ENCODE measurements at places on chromosomes 6 and 20. TPM values are rescaled to one million over a fixed set of nuclear protein-coding genes. Genes with fewer than 3 reads are reported as not detected.

The KIFC1 gene
- total RNA-seq = 39.0 TPM

The F13A1 gene
- total RNA-seq = not detected

The PKIB gene
- total RNA-seq = 1.6 TPM

The MUC21 gene
- total RNA-seq = not detected

The MCHR2 gene
- not detected for total RNA-seq

The ORC3 gene
- total RNA-seq = 17.2 TPM

The SCAND1 gene
- total RNA-seq = 96.8 TPM

The TRAPPC3L gene
- not detected for total RNA-seq

The ACSS1 gene
- 14.2 TPM for total RNA-seq

The RTEL1 gene
- total RNA-seq = 7.2 TPM

The TMEM200A gene
- 0.07 TPM for total RNA-seq

The FNDC1 gene
- 0.06 TPM for total RNA-seq

The ABHD16B gene
- not detected for total RNA-seq

The TFAP2D gene
- total RNA-seq = not detected

The TTBK1 gene
- total RNA-seq = 0.07 TPM

The GNAS gene
- total RNA-seq = 714 TPM

The BTNL2 gene
- not detected for total RNA-seq

The CDH4 gene
- total RNA-seq = 7.7 TPM

The TRIM31 gene
- total RNA-seq = 1.4 TPM

The PNLDC1 gene
- not detected for total RNA-seq

The FGD2 gene
- total RNA-seq = not detected

The UNC5CL gene
- total RNA-seq = 0.34 TPM

The SPATS1 gene
- total RNA-seq = not detected

The COQ3 gene
- total RNA-seq = 10.1 TPM

The KCNK15 gene
- 0.32 TPM for total RNA-seq

The SLC18B1 gene
- total RNA-seq = 5.9 TPM

The MYB gene
- 0.73 TPM for total RNA-seq

The RSPO3 gene
- 85.2 TPM for total RNA-seq

The RIMS1 gene
- total RNA-seq = not detected

The SNPH gene
- 4.1 TPM for total RNA-seq

The POPDC3 gene
- 27.8 TPM for total RNA-seq

The HEY2 gene
- total RNA-seq = 0.07 TPM

The BPI gene
- total RNA-seq = not detected

The ADTRP gene
- total RNA-seq = not detected

The SLC16A10 gene
- 0.56 TPM for total RNA-seq

Measured in A549 treated with GW870086 at 1 μM for 4 hours (cell line).